ENCODE measurements at places on chromosomes 11 and 22. TPM values are rescaled to one million over a fixed set of nuclear protein-coding genes. Genes with fewer than 3 reads are reported as not detected.

The USP47 gene
- 79.0 TPM for total RNA-seq

The MUC5AC gene
- not detected for total RNA-seq

The PPP2R1B gene
- total RNA-seq: 45.9 TPM

The TRIM48 gene
- total RNA-seq: not detected

The HBB gene
- total RNA-seq: 2.7 TPM

The LINC01488 gene
- not detected for total RNA-seq

- DNase-seq: no peak
Observed at GRCh38 chr11:36688571-36689291, 90.7 kb upstream of the RAG2 start.

GRCh38 chr11:79493555-79494171 lies 52.8 kb upstream of the TENM4 start:
- no peak for DNase-seq

GRCh38 chr11:26851696-26852095 lies 129.8 kb upstream of the SLC5A12 start:
- DNase-seq: no peak

DNA sequence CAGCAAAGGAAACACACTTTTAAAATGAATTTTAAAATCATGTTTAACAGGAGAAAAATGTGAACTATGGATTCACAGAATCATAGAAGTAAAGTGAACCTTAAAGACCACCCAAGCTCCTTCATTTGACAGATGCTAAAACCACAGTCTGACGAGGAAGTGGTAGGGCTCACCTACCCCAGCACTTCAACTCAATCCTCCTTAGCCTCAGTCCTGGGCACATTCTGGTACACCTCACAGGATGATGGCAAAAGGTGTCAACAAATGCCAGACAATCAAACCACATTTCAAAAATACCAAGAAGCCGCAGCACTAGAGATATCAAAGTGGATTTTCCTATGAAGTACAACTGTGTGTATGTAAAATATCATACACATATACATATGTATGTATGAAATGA lies 43.1 kb downstream of the PITPNB start:
- DNase-seq: peak; percentile 30

All from CD4-positive, CD25-positive, alpha-beta regulatory T cell (primary cell).